ENCODE measurements at places on chromosomes 12 and 14.

- no peak for DNase-seq
These were observed 480.4 kb upstream of the NOVA1 start for GRCh38 chr14:27078191-27078590.

DNA sequence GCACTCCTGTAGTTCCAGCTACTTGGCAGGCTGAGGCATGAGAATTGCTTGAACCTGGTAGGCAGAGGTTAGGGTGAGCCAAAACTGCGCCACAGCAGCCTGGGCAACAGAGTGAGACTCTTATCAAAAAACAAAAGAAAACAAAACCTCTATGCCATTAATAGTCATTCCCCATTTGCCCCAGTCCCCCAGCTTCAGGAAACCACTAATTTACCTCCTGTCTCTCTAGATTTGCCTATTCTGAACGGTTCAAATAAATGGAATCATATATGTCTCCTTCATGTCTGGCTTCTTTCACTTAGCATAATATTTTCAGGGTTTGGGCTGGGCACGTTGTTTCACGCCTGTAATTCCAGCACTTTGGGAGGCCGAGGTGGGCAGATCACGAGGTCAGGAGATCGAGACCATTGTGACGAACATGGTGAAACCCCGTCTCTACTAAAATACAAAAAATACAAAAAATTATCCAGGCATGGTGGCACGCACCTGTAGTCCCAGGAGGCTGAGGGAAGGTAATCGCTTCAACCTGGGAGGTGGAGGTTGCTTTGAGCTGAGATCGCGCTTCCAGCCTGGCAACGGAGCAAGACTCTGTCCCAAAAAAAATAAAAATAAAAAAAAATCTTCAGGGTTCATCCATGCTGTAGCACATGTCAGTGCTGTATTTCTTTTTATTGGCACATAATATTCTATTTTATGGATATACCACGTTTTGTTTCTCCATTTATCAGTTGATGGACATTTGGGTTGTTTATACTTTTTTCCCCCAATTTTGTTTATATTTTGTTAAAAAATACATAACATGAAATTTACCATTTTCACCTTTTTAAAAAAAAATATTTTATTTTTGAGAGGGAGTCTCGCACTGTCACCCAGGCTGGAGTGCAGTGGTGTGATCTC, 31.9 kb downstream of the KNTC1 start:
- no peak for DNase-seq

DNA sequence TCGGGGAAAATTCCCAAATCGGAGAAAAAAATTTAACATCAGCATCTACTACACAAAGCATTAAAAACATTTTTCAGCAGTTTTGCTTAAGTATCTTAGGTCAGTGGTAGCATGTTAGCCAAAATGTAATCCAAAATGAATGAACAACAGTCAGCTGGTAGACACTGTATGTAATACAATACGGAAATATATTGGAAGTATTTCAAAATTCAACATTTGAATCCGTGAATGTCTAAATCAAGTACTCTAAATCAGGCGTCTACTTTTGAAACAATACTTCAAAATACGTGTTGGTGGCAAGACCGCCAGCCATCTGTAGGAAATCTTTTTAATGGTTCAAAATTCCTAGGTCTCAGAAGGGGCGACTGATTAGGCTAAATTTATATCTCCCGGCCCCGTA, 1.1 kb downstream of the SCAF11 start:
- DNase-seq: no peak

GRCh38 chr12:23504043-23504442, 445.4 kb downstream of the SOX5 start:
- DNase-seq: no peak

DNA sequence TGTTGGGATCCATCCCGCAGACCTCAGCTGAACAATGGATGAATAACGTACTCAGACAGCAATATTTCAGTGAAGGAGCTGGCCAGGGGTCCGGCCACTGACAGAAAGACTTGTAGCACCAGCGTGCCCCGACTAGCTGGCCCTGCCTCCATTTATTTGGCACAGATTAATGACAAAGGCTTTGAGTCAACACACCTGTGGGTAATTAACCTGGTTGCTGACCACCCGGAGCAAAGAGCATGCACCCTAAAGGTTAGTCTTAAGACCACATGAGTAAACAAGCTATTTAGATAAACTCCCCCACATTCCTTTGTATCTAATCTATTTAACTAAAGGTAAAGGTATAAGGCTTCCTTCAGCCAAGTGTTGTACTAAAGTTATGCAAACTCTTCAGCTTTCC, 868.6 kb downstream of the LRFN5 start:
- DNase-seq: no peak

DNA sequence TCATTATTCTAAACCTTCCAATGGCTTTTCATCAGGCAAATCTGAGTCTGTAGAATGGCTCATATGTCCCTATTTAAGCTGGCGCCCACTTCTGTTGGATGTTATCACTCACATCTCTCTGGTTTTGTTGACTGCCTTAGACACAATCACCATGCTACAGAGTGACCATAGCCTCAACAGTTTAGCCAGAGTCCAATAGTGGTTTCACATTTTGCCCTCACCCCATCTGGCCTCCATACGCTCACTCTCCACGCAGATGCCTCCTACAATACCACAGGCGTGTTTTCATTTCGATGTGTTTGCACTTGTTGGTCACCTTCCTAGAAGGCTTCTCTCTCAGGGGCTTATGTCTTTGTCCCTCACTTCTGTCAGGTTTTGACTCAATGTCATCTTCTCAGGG, 3.4 kb downstream of the KLRB1 start:
- DNase-seq: no peak

DNA sequence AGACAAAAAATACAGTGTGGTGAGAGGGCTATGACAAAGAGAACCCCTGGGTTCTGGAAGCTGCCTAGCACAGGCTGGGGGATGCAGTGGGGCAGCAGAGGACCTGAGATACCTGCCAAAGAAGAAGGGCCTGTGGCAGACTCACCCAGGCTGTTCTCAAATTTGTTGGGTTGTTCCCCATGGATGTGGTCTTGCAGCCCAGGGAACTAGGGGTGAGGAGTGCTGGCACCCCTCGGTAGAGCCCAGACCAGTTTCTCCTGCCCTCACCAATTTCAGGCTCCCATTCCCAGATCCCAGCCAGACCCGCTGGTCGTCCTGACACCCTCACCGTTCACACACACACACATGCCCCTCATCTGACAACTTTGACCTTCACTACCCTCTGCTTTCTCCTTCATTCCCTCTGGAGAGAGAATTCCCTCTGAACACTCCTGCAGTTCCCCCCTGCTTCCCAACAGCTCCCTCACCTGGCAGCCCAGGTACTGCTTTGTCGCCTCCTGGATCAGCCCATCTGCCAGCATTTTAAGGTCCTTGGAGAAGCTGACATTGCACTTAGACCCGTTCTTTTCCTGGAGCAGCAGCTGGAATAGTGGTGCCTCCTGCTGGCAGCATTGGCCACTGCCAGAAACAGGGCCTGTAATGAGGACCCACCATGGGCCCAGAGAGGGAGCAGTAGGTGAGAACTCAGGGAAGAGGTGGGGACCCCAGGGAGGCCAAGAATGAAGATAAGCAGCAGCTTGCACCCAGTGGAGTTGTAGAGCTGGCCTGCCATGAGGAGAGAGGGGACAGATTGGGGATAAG, 5.9 kb upstream of the GDF11 start:
- DNase-seq: no peak

GRCh38 chr12:94186278-94187241, 38.2 kb downstream of the PLXNC1 start:
- no peak for DNase-seq

GRCh38 chr12:27008081-27008480, 6.1 kb downstream of the TM7SF3 start:
- DNase-seq: no peak

- DNase-seq: peak; percentile 69
These were observed 9.3 kb upstream of the USP15 start for GRCh38 chr12:62250671-62251608.

- DNase-seq: no peak
These were observed 55.2 kb downstream of the SIX1 start for GRCh38 chr14:60594062-60594461.

DNA sequence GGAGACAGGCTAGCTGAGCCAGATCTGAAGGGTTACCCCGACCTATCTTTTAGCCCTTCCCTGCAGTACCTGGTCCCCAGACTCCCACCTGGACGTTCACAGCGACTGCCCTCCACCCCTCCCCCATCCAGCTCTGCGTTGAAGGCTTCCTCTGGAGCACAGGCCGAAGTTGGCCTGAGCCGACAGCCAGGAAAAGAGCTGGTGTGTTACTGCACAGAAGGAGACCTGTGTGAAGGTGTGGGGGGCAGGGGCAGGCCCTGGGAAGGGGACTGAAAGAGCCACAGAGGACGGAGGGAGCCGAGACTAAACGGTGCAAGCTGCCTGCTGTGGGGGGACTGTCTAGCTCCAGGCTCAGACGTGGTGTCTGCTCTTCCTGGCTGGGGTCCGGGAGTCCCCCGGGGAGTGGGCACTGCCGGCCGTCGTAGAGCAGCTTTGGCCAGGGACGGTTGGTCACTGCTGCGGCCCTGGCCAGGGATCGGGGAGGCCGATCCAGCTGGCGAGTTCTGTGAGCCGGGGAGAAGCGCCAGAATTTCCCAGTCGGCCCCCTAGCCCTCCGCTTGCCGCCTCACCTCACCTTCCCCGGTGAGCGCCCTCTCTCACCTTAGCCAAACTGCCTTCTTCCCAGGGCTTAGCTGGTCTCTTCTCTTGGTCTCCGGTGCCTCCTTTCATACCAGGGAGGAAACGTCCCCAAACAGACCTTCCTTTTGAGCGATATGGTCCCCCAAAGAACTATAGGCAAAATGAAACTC, 899 bp upstream of the COL2A1 start:
- no peak for DNase-seq

Data from CMK (cell line).